ENCODE measurements at places on chromosomes 12 and 14. TPM values are rescaled to one million over a fixed set of nuclear protein-coding genes. Genes with fewer than 3 reads are reported as not detected.

NOS1 gene
- 4.4 TPM for total RNA-seq

CEP290 gene
- 12.1 TPM for total RNA-seq

NGB gene
- total RNA-seq = 1.0 TPM

GLT8D2 gene
- total RNA-seq = 8.5 TPM

IAPP gene
- total RNA-seq = not detected

CCDC38 gene
- not detected for total RNA-seq

NTF3 gene
- not detected for total RNA-seq

PTPRB gene
- total RNA-seq = 1.3 TPM

GALNT16 gene
- total RNA-seq = 2.9 TPM

DPPA3 gene
- total RNA-seq = 2.8 TPM

CCDC196 gene
- total RNA-seq = not detected

PSMC6 gene
- 143 TPM for total RNA-seq

SIX4 gene
- 50.2 TPM for total RNA-seq

ACVR1B gene
- 7.5 TPM for total RNA-seq

LPAR5 gene
- total RNA-seq = 0.89 TPM

HECTD4 gene
- 36.9 TPM for total RNA-seq

A2ML1 gene
- total RNA-seq = 6.0 TPM

MUCL1 gene
- total RNA-seq = not detected

CLEC2B gene
- total RNA-seq = not detected

NUAK1 gene
- 16.9 TPM for total RNA-seq

LACRT gene
- not detected for total RNA-seq

MIP gene
- total RNA-seq = not detected

PRPH gene
- total RNA-seq = 0.24 TPM

TCL1B gene
- total RNA-seq = 5.5 TPM

ACADS gene
- 7.7 TPM for total RNA-seq

IQSEC3 gene
- total RNA-seq = 2.1 TPM

SLC35E3 gene
- 1.5 TPM for total RNA-seq

ABCC9 gene
- 0.04 TPM for total RNA-seq

GNPNAT1 gene
- 68.7 TPM for total RNA-seq
